ENCODE measurements at places on chromosomes 4 and X. TPM values are rescaled to one million over a fixed set of nuclear protein-coding genes. Genes with fewer than 3 reads are reported as not detected.

The SLIT2 gene
- not detected for total RNA-seq

The NLGN4X gene
- total RNA-seq, result not detected

The PRR32 gene
- not detected for total RNA-seq

The CXCL8 gene
- total RNA-seq, result 19.3 TPM

The RHOXF1 gene
- total RNA-seq, result not detected

The BEX5 gene
- not detected for total RNA-seq

The GPAT3 gene
- total RNA-seq, result 41.4 TPM

The TMEM154 gene
- total RNA-seq, result 0.17 TPM

The DBET gene
- not detected for total RNA-seq

All from A549 treated with CORT108297 at 1 μM for 4 hours (cell line).